ENCODE measurements at places on chromosomes 4 and X. TPM values are rescaled to one million over a fixed set of nuclear protein-coding genes. Genes with fewer than 3 reads are reported as not detected.

Gene GAGE12H
- not detected for polyA plus RNA-seq

Gene PABPC5
- 5.9 TPM for polyA plus RNA-seq

Gene BGN
- 138 TPM for polyA plus RNA-seq

Gene STAP1
- polyA plus RNA-seq, result 0.18 TPM

Gene CHST7
- 3.8 TPM for polyA plus RNA-seq

Gene DSPP
- not detected for polyA plus RNA-seq

Gene HSD17B10
- 57.0 TPM for polyA plus RNA-seq

Gene PAGE2B
- 0.59 TPM for polyA plus RNA-seq

Gene RNF150
- polyA plus RNA-seq, result 34.6 TPM

Gene OPN1MW3
- not detected for polyA plus RNA-seq

Gene SCOC
- polyA plus RNA-seq, result 46.1 TPM

Gene PLAC8
- polyA plus RNA-seq, result 4.3 TPM

Gene RTL3
- polyA plus RNA-seq, result 1.1 TPM

Gene NDNF
- polyA plus RNA-seq, result 6.3 TPM

Gene KLHL2
- polyA plus RNA-seq, result 8.3 TPM

Gene PLXNA3
- 29.4 TPM for polyA plus RNA-seq

Gene F8A1
- polyA plus RNA-seq, result 4.7 TPM

Gene ANXA3
- polyA plus RNA-seq, result 13.4 TPM

Gene CCNG2
- 129 TPM for polyA plus RNA-seq

Gene USP46
- polyA plus RNA-seq, result 33.3 TPM

Gene GPR82
- polyA plus RNA-seq, result 0.14 TPM

Gene SUPT20HL2
- 0.12 TPM for polyA plus RNA-seq

Gene NAP1L3
- 6.1 TPM for polyA plus RNA-seq

Gene USP17L29
- polyA plus RNA-seq, result not detected

Gene NXF2
- polyA plus RNA-seq, result not detected

Gene SMAD1
- 71.0 TPM for polyA plus RNA-seq

Gene CHRDL1
- polyA plus RNA-seq, result 13.5 TPM

Gene FGD1
- polyA plus RNA-seq, result 15.4 TPM

Gene SLITRK2
- polyA plus RNA-seq, result 1.9 TPM

Gene ADGRG2
- polyA plus RNA-seq, result 10.0 TPM

Gene TEX13B
- polyA plus RNA-seq, result not detected

Gene VCX2
- polyA plus RNA-seq, result not detected

Gene CAPN6
- polyA plus RNA-seq, result 646 TPM

Gene DCHS2
- 9.7 TPM for polyA plus RNA-seq

Gene FAM114A1
- polyA plus RNA-seq, result 61.0 TPM

Gene IL13RA2
- polyA plus RNA-seq, result 0.45 TPM

Gene SLC49A3
- polyA plus RNA-seq, result 10.7 TPM

Gene RXFP1
- polyA plus RNA-seq, result 0.19 TPM

Gene BANK1
- 0.52 TPM for polyA plus RNA-seq

Gene SUPT20HL1
- polyA plus RNA-seq, result 0.09 TPM

Gene ELOVL6
- 7.7 TPM for polyA plus RNA-seq

Gene NUP62CL
- polyA plus RNA-seq, result 0.67 TPM

Gene CLDN2
- 0.25 TPM for polyA plus RNA-seq

Gene NDP
- 2.4 TPM for polyA plus RNA-seq

Gene SEPSECS
- polyA plus RNA-seq, result 7.7 TPM

Gene VSIG4
- 22.3 TPM for polyA plus RNA-seq

Gene XK
- 10.8 TPM for polyA plus RNA-seq

Gene DRD5
- 0.75 TPM for polyA plus RNA-seq

Gene GPR173
- polyA plus RNA-seq, result 5.1 TPM

Gene CLGN
- polyA plus RNA-seq, result 2.5 TPM

Gene FOXO4
- polyA plus RNA-seq, result 25.4 TPM

Gene PSAPL1
- polyA plus RNA-seq, result 0.07 TPM

Gene XG
- polyA plus RNA-seq, result 2.6 TPM

Gene GPC3
- 333 TPM for polyA plus RNA-seq

Data from muscle of back (tissue), 13 donors.